ENCODE measurements at places on chromosomes 5 and 9.

- DNase-seq = peak; percentile 87
These were observed 56.7 kb upstream of the CLINT1 start for GRCh38 chr5:157915638-157916037.

- DNase-seq = no peak
These were observed 783.3 kb upstream of the CDH9 start for GRCh38 chr5:27821681-27822080.

DNA sequence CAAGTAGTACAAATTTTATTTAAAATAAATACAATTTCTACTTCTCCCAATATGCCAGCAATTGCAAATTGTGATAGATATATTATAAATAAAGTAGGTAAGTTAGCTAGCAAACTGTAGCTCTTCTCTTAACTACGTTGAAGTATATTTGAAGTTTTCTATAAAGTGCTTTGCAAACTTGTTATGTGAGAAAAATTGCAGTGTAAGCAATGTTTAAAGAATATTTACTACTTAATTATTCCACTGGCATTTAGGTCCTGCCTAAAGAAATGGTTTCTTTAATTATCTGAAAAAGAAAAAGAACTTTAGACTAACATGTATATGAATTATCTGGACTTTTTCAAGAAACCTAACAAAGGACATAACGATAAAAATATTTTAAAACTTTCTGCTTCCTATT lies 1350.0 kb upstream of the CDH9 start:
- DNase-seq = no peak

DNA sequence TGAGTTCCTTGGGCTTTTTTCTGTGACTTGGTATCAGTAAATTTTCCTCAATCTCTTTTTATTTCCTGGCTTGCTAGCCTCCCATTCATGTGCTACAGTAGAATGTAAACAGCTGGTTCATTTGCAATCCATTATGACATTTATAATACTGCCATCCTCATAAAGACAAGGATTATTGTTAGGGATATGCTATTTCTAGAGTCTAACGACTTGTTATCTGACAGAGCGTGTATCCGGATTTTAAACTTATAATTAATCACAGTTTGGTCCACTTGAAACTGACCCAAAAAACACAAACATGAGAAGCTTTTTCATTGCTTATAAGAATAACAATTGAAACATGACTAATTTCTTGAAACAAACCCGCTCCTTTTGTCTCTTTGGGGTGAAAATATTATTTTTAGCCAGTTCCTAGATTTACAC lies 585.8 kb downstream of the TLE4 start:
- DNase-seq = no peak

- peak; percentile 83 for DNase-seq
These were observed 67.1 kb downstream of the KLF4 start for GRCh38 chr9:107422189-107423185.

- peak; percentile 95 for DNase-seq
These were observed at the start of gene ZNF354C for GRCh38 chr5:179060116-179061008. Gene ZNF354C (plus strand): TSS chr5:179060373. CDS start chr5:179062069, 1,696 bp downstream.

GRCh38 chr9:76887003-76887821 lies 18.7 kb downstream of the PRUNE2 start:
- DNase-seq = no peak

DNA sequence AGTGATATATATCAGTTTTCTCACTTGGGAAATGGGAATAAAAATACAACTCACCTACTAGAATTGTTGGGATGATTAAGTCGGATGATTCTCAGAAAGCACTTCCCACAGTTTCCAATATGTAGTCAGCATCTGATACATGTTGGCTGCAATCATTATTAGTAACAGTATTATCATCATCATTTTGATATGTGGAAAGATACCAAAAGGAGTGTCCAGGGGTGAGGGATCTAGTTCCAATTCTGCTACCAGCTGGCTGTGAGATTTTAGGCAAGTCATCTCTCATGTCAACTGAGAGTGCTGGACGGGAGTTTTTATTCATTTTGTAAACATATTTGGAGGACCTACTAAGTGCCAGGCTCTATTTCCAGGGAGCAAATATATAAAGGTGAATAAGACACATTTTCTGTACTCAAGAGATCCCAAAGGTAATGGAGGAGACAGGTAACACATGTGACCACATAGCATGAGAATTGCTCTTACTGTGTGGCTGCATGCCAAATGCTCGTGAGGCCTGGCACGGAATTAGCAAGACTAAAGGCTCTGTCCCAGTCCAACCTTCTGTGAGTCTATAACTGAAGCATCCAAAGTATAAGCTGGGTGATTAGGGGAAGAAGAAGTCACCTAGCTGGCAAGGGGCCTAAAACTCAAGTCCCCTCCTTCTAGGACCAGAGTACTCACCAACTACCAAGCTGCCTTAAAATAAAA lies 83.0 kb downstream of the GRIA1 start:
- DNase-seq = no peak

- no peak for DNase-seq
These were observed 353 bp downstream of the SH3PXD2B start for GRCh38 chr5:172453986-172454357.

All from muscle of back (tissue), 13 donors.